ENCODE measurements at places on chromosomes 3 and 15.
A peak's percentile ranks its signal among the peaks of the same experiment; 100 is the strongest.

DNA sequence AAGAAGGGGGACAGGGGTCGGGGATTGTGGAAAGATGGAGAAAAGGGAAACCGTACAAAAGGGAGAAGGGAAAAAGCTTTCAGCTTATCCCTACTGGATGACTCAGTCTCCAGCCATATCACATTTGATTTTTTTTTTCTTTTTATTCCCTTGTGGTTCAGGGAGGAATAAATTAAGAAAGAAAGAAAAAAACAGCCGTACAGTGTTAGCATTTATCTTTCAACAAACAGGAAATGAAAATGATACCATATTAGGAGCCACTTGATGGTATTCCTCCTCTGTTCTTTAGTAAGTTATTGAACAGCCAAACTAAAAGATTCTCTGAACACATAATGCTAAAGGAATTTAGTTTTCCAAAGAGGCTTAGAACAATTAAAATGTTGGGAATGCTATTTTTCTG lies 594.4 kb downstream of the FOXP1 start:
- H3K4me1 ChIP-seq: peaks cover 46% of the 10 kb centered on the region
- peaks cover 46% of the 10 kb centered on the region for H3K36me3 ChIP-seq
- no peak for DNase-seq

DNA sequence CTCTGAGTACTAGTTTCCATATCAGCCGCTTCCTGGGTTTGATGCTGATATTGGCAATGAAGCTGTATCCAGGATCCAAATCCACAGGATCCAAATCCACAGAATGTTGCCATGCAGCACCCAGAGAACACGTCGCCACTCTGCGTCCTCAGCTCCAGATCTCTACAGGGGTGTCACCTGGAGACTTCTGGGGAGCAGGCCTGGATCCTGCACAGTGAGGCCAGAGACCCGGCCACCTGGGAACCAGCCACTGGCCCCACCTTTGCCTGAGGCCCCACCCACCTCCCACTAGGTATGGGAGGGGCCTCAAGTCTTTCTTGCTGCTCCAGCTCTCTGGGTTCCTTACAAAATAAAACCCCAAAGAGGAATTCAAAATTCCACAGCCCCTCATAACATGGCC lies 123.9 kb downstream of the LRRK1 start:
- H3K36me3 ChIP-seq: peaks cover 5% of the 10 kb centered on the region
- DNase-seq: no peak
- H3K4me3 ChIP-seq: no peak overlapping the region
- H3K27ac ChIP-seq: no peak overlapping the region
- peaks cover 80% of the 10 kb centered on the region for H3K27me3 ChIP-seq
- H3K4me1 ChIP-seq: no peaks in the 10 kb centered on the region

DNA sequence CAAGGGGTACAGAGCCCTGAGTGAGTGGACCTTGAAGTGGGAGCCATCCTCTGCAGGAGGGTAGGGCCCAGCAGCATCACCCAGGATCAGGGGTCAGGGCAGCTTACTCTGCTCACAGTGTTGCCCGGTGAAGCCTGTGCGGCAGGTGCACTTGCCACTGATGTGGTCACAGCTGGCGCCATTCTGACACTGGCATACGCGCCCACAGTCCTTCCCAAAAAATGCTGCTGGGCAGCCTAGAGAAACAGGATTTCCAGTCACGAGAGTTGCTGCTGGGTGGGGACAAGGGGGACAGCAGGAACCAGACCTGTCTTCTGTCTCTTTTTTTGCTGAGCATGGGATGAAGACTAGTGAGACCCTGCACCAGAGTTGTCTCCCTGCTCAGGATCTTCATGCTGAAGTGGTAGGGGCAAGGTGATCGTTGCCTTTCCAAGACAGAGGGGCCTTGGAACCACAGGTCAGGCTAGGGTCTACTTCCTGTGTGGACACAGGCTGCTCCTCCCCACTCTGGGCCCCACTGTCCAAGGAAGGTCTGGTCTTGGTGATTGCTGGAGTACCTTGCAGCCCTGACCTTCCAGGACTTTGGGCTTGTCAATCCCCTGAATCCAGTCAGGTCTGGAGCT lies 46.9 kb downstream of the RAB11A start:
- peaks cover 12% of the 10 kb centered on the region for H3K4me1 ChIP-seq
- H3K27ac ChIP-seq: no peak overlapping the region
- H3K27me3 ChIP-seq: no peaks in the 10 kb centered on the region
- no peak for DNase-seq
- H3K36me3 ChIP-seq: no peaks in the 10 kb centered on the region

DNA sequence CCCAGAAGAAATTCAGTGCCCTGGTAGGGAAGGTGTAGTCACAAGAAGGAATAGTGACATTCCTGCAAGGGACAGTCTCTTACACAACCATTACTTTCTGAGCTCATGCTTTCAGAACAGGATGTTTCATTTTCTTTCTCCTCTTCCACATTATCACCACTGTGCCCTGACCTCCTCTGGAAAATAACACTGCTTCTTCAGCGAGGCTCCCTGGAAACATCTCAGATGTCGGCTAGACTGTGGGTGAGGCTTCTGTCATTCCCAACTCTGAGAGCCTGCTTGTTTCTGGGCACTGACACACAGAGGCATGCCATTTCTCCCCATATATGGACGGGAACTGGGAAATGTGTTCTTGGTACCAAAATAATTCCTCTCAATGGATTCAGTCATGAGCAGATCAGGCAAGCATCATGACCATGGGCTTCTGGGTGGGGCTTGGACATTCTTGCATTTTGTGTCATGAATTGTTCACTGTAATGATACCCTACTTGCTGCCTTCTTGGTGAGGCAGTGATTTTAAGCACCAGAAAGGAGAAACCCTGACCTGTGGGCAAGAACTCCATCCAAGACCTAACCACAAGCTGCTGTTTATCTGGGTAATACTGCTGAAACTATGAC lies 14.3 kb upstream of the TNFAIP8L3 start:
- no peak overlapping the region for H3K27ac ChIP-seq
- DNase-seq: no peak
- H3K36me3 ChIP-seq: no peaks in the 10 kb centered on the region
- peaks cover 32% of the 10 kb centered on the region for H3K27me3 ChIP-seq
- H3K4me3 ChIP-seq: no peak overlapping the region
- H3K4me1 ChIP-seq: no peaks in the 10 kb centered on the region

- H3K27ac ChIP-seq: no peak overlapping the region
- H3K27me3 ChIP-seq: no peaks in the 10 kb centered on the region
- H3K36me3 ChIP-seq: no peaks in the 10 kb centered on the region
- H3K4me1 ChIP-seq: no peaks in the 10 kb centered on the region
Observed at GRCh38 chr3:62436785-62437184, 63.4 kb upstream of the FEZF2 start.

- no peak overlapping the region for H3K4me3 ChIP-seq
- DNase-seq: no peak
- H3K27me3 ChIP-seq: no peaks in the 10 kb centered on the region
- no peaks in the 10 kb centered on the region for H3K4me1 ChIP-seq
Observed at GRCh38 chr3:64548200-64548889, 139.5 kb downstream of the ADAMTS9 start.

DNA sequence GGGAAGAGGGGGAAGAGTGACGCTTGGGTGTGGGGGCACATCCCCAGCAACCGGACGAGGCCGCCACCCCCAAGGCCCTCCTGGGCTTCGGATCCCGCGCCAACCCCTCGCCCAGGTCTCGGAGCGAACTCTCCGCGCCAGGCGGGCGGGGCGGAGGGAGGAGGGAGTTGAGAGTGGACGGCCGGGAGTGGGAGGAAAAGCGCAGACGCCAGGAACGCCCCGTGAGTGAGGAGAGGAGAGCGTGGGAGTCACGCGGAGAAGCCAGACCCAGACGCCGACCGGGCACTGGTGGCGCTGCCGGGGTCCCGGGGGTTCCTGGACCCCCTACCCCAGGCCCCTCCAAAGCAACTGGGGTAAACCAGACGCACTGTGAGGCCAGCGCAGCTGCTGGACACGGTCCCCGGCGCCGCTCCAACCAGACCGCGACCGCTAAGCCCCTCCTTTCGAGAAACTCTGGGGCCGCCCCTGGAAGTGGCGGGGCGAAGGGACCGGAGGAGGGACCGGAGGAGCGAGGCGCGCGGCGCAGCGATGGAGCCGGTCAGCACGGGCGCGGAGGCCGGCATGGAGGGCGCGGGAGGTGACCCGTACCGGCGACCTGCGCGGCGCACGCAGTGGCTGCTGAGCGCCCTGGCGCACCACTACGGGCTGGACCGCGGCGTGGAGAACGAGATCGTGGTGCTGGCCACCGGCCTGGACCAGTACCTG lies at the start of gene EFCC1:
TSS of gene EFCC1 (plus strand) at position 204 of the 705 bp plus-strand sequence. CDS start at position 529, 325 bp downstream.
- no peak for DNase-seq
- peaks cover 24% of the 10 kb centered on the region for H3K4me1 ChIP-seq
- H3K27ac ChIP-seq: no peak within 1 kb of the TSS
- peak within 1 kb of the TSS; percentile 50 for H3K4me3 ChIP-seq
- H3K36me3 ChIP-seq: no peaks in the 10 kb centered on the region

DNA sequence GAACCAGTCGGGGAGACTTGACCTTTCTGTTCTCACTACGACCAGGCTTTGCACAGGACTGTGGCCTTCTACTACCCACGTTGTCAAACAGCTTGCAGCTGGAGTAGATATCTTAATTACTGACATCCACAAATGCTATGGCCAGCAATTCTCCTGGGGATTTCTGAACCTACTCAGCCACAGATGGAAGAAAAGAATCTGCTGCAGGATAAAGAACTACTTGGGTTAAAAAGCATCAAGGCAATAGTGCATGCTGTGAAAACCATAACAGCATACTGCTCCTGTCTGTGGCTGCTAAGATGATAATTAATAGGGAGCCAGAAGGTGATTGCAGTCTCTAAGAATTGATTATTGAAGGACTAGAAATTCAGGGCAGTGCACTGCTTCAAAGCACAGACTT lies 859.2 kb upstream of the SEMA6D start:
- no peaks in the 10 kb centered on the region for H3K4me1 ChIP-seq
- no peak for DNase-seq
- no peaks in the 10 kb centered on the region for H3K27me3 ChIP-seq
- H3K36me3 ChIP-seq: peaks cover 2% of the 10 kb centered on the region
- H3K27ac ChIP-seq: no peak overlapping the region
- H3K4me3 ChIP-seq: no peak overlapping the region

GRCh38 chr3:81485444-81485865 lies 276.0 kb downstream of the GBE1 start:
- H3K36me3 ChIP-seq: no peaks in the 10 kb centered on the region
- no peaks in the 10 kb centered on the region for H3K27me3 ChIP-seq
- H3K4me1 ChIP-seq: no peaks in the 10 kb centered on the region
- no peak overlapping the region for H3K27ac ChIP-seq

GRCh38 chr3:167493244-167493643 lies 19.4 kb upstream of the SERPINI2 start:
- no peak overlapping the region for H3K4me3 ChIP-seq
- no peaks in the 10 kb centered on the region for H3K36me3 ChIP-seq
- no peak overlapping the region for H3K27ac ChIP-seq
- DNase-seq: no peak

- no peak overlapping the region for H3K27ac ChIP-seq
- no peaks in the 10 kb centered on the region for H3K36me3 ChIP-seq
- H3K27me3 ChIP-seq: peaks cover 21% of the 10 kb centered on the region
- no peak overlapping the region for H3K4me3 ChIP-seq
- no peak for DNase-seq
- H3K4me1 ChIP-seq: no peaks in the 10 kb centered on the region
Observed at GRCh38 chr15:93780073-93780472, 451.3 kb upstream of the MCTP2 start.

- no peak overlapping the region for H3K27ac ChIP-seq
- no peaks in the 10 kb centered on the region for H3K36me3 ChIP-seq
- H3K27me3 ChIP-seq: peaks cover 13% of the 10 kb centered on the region
- H3K4me1 ChIP-seq: no peaks in the 10 kb centered on the region
Observed at GRCh38 chr3:14214764-14215163, 36.1 kb downstream of the LSM3 start.

Data from central memory CD8-positive, alpha-beta T cell (primary cell).